ENCODE measurements at places on chromosomes 6 and 20.

DNA sequence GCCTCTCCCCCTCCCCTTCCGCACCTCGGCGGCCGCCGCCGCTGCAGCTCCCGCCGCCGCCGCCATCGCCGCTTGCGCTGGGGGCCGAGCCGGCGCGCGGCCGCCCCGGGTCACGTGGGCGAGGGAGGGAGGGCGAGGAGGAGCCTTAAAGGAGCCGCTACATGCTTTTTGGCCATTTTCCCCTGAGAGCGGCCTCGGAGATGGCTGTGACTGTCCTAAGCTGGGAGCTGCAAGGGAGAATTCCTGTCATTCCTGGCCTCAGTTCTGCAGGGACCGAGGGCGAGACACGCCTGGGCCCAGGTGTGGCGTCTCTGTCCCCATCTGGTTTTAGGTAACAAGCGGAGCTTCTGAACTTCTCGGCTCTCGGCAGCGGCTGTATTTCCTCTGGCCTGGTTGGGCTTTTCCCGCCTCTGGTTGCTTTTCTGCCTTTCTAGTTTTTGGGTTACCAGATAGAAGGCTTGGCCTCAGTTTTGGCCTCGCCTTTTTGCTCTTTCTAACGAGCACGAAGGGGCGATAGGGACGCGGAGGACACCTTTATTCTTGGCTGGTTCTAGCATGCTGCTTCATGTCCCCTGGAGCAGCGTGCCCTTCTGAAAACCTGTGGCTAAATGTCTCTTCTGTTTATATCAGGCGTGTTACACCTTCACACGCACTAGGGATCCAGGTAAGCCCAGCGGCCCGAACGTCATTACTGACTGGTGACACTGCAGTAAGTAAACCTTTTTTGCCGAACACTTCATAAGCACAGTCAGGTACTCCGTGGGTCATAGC, at the start of gene EHMT2:
Gene EHMT2 (minus strand): TSS at position 87 of the 771 bp plus-strand sequence. CDS start 21 bp downstream, at position 66.
- peak; percentile 85 for DNase-seq

- no peak for DNase-seq
Measured at GRCh38 chr6:109031416-109031815, 63.2 kb downstream of the SESN1 start.

DNA sequence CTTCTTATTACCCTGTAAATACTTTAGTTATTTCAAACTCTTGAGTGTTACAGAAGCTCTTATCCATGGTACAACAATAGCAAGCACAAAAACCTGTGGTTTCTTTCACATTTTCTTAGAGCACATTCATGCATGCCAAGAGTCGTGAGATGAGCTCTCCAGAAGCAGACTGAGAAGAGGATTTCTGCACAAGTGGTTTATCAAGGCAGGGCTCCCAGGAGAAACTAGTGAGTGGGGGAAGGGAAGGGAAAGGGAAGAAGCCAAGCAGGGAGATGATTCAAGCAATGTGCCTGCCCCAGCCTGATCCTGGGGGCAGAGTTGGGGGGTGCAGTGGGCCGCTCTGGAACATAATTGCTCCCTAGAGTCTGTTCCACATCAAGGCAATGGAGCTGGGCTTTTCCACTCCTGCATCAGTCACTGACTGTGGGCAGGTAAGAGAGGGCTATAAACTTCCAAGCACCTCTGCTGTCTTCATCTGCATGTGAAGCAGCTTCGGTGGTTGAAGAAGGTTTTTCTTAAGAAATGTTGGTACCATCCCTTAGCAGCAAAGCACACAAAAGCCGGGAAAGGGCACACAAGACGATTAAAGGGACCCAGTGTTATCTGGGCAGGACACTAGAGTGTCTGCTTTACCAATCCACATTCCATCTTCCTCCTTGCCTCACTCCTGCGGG, 152.1 kb downstream of the PLCB4 start:
- DNase-seq: no peak

DNA sequence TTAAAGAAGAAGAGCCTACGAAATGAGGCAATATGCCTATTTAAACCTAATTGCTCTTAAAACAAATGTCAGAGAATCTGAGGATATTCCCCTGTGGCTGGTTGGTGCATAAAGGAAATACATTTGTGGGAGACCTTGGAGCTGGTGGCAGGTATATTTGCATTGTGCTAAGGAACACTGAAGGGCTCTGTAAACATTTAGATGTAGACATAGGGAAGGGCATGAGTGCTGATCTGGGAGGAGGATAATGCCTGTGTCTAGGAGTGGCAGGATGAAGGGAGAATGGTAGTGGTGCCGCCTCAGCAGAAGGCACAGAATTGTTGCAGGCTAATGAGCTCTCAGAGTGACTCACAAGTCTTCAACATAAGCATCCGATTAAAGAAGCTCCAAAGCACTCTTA, 85.8 kb downstream of the CD164 start:
- no peak for DNase-seq

DNA sequence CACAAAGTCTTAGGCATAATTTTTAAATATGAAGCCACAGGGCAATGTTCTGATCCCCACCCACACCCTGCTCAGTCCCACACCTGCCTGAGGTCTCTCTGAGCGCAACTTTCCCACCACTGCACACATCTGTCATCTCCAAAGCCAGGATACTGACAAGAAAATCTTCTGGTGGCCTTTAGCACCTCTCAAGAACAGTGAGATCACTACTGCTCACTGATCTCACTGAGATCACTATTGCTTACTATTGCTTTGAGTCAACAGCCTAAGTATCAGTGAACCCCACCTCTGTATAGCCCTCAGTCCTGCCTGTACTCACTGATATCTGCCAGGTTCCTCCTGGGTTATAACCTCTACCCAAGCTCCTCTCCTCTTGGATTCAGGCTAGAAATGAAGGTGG, 6.4 kb downstream of the TNFRSF21 start:
- DNase-seq: no peak

DNA sequence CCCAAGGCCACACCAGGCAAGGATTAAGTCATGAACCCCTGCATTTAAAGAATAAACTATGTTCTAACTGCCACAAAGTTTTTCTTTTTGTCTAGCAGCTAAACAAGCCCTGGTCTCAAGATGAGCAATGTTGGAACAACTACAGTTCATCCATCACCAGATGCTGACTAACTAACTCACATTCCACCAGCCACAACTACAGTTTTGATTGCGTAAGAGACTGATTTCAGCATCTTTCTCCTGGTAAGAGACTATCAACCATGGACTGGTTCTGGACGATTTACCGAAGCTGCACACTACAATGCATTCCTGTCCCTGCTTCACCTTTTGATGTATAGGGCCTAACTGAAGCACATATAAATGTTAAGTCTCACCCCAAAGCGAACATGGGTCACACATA, 43.0 kb downstream of the F13A1 start:
- DNase-seq: no peak

DNA sequence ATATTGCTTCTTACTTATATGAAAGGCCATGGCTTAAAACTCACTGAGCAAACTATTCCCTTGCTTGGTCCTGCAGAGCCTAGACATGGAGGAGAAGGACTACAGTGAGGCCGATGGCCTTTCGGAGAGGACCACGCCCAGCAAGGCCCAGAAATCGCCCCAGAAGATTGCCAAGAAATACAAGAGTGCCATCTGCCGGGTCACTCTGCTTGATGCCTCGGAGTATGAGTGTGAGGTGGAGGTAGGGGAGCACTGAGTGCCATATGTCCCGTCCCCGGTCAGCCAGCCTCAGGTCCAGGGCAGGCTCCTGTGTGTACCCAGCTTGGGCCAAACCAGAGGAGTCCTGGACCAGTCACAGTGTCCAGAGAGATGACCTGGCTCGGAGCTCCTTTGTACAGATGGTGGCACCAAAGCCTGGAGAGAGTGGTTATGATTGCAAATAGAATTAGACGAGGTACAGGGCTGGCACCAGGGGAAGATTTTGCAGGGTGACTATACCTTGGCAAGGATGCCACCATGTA, 21.0 kb downstream of the EPB41L1 start:
- DNase-seq: no peak

- no peak for DNase-seq
Measured at GRCh38 chr20:46844965-46845364, 49.7 kb upstream of the EYA2 start.

GRCh38 chr20:4794846-4795245, 73.1 kb downstream of the PRND start:
- no peak for DNase-seq

DNA sequence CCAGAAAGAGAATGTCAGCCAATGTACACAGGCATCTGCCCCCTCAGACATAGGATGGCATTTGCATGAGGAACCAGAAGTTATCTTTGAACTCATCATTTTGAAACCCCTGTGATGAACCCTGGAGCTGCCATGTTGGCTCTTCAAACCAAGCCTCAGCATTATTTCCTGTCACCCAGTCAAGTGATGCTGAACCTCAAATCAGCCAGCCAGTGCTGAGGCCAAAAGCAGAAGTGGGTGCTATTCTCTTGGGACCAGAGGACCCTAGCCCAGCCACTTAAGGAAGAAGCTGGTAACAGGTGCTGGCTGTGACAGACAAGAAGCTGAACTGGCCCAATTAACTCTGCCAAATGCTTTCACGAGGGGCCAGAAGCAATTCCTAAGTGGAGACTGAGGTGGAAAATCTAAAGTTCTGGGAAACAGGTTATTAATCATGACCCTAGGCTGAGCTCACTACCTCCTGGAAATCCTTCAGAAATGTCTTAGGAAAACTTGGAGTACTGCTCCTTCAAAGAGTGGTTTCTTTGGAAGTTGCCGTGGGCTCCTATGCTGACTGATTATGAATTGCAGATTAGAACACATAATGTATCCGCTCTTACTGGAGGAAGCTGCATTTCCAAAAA, 4.0 kb downstream of the PKIG start:
- no peak for DNase-seq

GRCh38 chr6:165025040-165025439, 284.4 kb downstream of the C6orf118 start:
- no peak for DNase-seq

DNA sequence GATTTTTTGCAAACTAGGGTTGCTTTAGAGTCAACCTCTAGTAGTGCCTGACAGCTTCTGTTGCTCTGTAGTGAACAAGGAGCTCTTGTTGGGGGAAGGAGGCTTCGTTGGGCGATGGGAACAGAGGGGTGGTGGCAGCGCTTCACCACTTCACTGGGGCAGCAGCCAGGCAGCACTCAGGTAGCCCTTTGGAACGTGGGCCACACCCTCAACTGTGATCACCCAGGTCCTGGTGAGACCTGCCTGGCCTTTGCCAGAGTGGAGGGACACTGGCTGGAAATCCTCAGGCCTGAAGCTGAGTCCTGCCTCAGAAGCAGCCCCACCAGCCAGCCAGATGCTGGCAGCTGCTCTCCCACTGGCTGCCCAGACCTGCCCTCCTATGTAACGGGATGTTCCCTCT, 10.4 kb upstream of the EDN3 start:
- no peak for DNase-seq

GRCh38 chr6:111994791-111995190, 59.1 kb upstream of the CCN6 start:
- DNase-seq: no peak

DNA sequence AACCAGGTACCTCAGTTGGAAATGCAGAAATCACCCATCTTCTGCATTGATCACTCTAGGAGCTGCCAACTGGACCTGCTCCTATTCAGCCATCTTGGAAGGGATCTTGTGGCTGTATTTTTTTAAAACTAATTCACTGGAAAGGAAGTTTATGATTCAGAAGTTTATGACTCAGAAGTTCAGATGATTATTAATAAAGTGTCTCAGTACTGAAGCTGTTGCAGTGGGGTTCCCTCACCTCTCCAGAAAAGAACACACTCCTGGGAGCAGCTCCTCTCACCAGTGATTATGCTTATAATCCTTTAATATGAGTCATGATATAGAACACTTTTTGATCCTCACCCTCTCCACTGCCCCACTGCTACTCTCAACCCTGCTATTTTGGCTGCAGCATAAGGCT, 291.2 kb upstream of the HS3ST5 start:
- no peak for DNase-seq

GRCh38 chr6:119497988-119498727, 148.6 kb upstream of the MAN1A1 start:
- DNase-seq: no peak

DNA sequence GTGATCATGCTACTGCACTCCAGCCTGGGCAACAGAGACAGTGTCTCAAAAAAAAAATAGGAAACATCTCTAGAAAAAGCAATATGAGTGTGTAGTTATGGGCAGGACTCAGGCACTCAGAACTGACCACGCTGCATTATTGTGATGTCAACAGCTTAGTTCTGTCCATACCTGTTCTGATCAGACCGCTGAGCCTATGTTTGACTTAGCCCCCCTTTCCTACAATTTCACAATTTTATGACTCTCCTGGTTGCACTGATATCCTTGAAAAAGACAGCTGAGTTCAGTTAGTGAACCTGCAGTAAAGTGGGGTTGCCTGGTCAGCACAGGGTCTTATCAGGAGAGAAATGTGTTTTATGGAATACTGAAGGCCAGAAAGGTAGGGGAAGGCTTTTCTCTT, 37.8 kb upstream of the PRDM1 start:
- DNase-seq: no peak

- DNase-seq: no peak
Measured at GRCh38 chr6:87572883-87573282, 16.9 kb downstream of the RARS2 start.

DNA sequence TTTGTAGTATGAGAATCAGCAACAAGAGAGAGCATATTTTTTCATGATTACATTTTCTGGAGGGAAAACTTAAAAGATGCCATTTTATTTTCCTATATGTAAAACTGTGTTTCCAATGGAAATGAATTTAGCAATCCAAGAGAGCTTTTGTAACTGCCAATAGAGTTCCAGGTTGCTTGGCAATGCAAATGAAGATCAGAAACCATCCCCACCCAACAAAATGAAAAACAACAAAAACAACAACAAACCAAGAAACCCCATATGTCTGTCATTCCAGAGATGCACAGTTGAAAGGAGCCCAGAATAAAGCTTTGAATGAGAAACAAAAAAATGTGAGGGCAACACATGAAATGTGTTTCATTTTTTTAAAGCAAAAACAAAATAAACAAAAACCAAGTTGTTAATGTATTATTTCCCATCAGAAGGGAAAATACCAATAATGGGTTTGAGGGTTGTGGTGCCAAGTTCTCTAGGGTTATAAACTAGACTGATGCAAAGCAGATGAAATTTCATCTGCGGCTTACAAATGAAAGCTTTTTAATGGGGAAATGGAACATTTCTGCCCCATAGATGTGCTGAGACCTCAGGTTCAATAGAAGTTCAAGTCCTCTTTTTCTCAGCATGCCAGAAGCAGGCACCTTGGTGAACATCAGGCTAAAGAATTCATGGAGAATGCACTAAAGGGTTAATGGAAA, 121.5 kb upstream of the MCHR2 start:
- DNase-seq: no peak

- no peak for DNase-seq
Measured at GRCh38 chr20:13251904-13252297, 30.8 kb downstream of the ISM1 start.
